ENCODE measurements at places on chromosomes 1 and 21. TPM values are rescaled to one million over a fixed set of nuclear protein-coding genes. Genes with fewer than 3 reads are reported as not detected.

MATN1 gene
- 0.11 TPM for total RNA-seq

CDCA8 gene
- total RNA-seq = 20.6 TPM

GSTM5 gene
- 2.8 TPM for total RNA-seq

NPR1 gene
- total RNA-seq = 0.51 TPM

GRCh38 chr1:205318231-205318991 lies 3.1 kb downstream of the NUAK2 start:
- no peak for DNase-seq

GRCh38 chr1:229436201-229436600 lies 2.3 kb upstream of the ACTA1 start:
- DNase-seq = no peak

DNA sequence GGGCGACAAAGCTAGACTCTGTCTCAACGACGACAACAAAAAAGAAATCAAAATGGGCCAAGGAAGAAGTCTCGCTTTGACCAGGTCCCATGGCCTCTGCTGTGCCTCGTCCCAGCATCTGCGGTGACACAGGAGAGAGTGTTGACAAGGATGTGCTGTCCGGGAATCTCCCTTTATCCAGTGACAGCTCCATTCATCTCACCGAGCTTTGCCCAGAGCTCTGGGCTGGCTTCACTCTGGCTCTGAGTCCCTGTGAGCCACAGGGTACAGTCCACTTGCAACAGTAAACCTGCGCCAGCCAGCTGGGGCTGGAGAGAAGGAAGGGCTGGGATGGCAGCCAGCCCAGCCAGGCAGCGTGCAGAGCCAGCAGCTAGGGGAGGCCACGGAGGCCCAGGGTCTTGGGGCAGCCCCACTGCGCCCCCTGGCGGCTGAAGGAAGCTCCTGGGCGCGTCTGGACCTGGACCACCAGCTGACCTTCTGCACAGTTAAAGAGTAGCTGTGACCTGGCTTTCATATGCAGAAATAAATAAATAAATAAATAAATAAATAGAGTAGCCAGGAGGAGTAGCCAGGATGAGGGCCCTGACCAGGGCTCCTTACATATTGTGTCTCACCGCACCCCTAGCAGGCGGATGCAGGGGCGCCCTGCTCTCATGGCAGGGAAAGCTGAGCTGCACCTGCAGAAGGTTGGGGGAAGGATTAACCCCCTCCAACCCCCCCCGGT lies 29.7 kb downstream of the ENO1 start:
- DNase-seq = peak; percentile 81

DNA sequence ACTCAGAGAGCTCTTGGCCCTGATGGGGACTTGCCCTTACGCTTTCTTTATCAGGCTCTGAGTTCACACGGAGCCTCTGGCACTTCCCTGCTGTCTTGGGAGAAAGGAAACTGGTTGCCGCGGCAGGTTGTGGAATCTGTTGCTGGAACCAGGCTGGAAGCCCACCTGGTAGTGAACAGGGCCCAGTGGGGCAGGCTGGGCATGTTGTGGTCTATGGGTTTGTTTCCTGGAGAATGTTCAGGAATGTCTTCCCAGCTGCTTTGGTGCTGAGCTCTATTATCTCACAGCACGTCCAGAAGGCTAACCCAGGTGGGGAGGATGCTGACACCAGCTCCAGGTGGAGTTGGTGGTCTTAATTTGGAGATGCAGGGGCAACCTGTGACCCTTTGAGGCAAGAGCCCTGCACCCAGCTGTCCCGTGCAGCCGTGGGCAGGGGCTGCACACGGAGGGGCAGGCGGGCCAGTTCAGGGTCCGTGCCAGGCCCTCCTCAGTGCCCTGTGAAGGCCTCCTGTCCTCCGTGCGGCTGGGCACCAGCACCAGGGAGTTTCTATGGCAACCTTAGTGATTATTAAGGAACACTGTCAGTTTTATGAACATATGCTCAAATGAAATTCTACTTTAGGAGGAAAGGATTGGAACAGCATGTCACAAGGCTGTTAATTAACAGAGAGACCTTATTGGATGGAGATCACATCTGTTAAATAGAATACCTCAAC lies 33.3 kb upstream of the TDRD10 start:
- DNase-seq = no peak

- no peak for DNase-seq
Observed at GRCh38 chr1:9250411-9251381, 16.1 kb downstream of the H6PD start.
